NCI-H2171 treated with DMSO at 0.1 percent for 48 hours (cell line): ENCODE measurements at places on chromosomes 16 and 17.

DNA sequence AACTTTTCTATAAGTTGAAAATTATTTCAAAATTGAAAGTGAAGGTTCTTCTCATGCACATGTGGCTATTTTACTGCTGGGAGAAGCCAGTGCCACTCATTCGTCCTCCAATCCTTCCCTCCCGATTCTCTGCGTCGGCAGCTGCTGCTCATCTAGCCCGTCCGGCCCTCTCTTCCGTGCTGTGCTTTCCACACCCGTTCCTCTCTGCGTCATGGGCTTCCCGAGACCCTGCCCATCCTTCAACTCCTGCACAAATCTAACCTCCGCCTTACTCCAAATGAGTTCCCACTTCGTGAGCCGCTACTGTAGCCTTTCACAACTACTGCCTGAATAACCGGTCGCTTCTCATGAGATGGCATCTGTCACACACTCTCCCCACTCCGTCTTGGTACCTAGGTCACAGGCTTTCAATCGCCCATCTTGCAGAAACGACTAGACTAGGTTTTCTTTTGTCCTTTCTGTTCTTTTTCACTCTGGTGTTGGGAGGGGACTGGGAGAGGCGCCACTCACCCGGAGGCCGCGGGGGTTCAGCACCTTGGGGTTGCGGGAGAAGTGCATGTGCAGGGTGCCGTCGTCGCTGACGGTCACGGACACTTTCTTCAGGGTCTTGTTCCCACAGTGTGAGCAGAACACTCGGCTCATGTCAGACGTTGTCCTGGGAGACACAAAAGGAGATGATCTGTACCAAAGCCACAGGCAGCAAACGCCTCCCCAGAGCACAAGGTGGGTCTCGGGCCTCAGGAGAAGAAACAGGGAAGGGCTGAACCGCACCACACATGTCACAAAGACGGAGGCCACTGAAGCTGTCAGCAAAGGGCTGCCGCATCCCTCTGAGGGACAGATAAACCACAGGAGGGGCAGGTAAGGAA lies 10.1 kb downstream of the NOB1 start:
- DNase-seq: no peak

DNA sequence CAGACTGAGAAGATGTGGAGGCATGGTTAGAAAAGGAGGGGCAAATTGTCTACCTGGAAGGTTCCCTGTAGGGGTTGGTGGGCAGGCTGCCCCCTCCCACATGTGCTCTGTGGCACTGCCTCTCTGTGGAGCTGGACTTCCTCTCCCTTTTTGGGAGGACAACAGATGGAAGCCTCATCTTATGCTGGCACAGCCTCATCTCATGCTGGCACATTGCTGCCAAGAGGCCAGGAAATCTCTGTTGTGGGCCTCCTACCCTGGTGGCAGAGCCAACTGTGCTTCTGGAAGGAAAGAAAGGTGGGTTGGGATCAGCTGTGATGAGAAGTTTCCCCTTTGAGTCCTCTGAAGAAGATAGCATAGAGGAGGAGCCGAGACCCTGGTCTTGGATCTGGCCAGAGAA lies 19.7 kb upstream of the BRD7 start:
- DNase-seq: no peak

GRCh38 chr17:38898291-38898679 lies 27.1 kb upstream of the LASP1NB start:
- no peak for DNase-seq

- no peak for DNase-seq
These were observed 35.8 kb upstream of the TBX2 start for GRCh38 chr17:61363601-61364462.

DNA sequence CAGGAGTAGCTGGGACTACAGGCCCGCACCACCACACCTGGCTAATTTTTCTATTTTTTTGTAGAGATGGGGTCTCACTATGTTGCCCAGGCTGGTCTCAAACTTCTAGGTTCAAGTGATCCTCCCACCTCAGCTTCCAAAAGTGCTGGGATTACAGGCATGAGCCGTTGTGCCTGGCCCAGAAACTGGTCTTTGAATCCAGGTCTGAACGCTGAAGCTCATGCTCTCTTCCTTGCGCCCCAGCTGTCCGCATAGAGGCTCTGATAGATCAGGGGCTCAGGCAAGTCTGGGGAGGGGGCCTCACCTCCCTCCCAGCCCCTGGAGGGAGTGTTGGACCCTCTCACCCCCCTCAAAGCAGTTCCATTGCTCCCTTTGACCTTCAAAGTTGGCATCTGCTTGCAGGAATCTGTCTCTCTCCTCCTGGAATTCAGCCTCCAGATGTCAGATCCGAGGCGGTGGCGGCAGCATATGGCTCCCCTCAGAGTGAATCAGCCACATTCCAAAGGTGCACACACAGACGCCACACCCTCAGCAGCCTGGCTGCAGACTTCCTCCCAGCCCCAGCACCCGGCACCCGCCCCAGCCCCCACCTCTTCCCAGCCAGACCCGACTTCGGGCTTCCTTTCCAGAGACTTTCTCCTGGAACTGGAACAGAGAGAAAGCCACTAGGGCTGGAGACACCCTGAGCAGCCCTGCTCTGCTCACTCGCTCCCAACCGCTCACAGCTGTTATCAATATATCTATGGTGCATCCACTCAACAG lies 16.9 kb upstream of the GLIS2 start:
- DNase-seq: peak; percentile 80

GRCh38 chr16:85137323-85138072 lies 25.2 kb upstream of the CIBAR2 start:
- no peak for DNase-seq

- DNase-seq: no peak
These were observed 147.1 kb upstream of the IRX6 start for GRCh38 chr16:55176901-55177300.

DNA sequence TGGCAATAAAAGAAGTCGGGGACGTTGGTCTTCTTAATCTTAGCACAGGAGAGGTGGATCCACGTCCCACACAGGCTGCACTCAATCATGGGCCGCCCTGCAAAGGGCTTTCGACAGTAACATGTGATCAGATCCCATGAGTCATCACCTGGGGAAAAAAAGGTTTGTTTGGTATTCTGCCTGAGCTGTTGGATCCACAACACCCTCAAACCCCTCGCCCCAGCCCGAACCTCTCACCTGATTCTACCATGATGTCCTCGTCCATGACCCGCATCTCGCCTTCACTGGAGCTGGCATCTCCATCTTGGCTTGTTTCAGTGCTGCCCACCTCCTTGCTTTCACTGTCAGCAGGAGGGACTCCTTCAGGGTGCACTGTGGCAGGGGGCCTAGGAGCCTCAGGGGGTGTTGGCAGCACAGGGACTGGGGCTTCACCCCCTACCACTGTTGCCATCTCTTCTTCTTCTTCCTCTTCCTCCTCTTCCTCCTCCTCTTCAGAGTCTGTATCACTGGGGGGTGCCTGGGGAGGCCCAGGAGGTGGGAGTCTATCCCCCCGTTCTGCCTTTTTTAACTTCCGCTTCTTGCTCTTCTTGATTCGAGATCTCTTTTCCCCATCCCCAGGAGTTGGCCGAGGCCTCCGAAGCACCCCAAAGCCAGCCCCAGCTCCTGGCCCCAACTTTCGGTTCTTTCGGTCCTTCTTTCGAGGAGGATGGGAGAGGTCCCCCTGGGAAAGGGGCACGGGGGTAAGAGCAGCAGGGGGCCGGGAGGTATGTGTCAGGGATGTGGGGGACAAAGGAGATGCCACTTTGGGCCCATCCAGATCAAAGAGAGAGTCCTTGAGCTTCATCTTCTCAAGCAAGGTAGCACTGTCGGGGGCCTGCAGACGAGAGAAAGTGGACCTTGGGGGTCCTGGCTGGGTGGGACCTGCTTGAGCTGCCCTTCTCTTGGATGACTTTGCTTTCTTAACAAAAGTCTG lies 1.7 kb upstream of the DVL2 start:
- no peak for DNase-seq
